ENCODE measurements at places on chromosomes 4 and X.

GRCh38 chr4:47239649-47240048 lies 208.3 kb downstream of the GABRB1 start:
- no peak for DNase-seq

DNA sequence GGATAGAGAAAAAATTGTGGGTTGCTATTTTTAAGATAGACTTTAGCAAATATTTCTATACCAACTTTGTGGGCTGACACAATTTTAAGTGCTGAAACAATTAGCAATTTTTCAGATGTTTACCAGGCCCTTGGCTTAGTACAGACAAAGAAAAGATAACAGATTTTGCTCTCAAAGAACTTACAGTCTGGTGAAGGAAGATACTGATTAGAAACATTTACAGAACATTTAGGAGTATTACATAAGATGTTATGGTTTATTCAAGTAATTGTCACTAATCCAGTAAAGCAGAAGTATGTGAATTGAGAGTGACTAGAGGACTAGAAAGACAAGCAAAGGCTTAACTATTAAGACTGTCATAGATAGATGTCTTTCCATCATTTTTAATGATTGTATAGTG lies 35.3 kb upstream of the NDUFC1 start:
- DNase-seq = no peak

DNA sequence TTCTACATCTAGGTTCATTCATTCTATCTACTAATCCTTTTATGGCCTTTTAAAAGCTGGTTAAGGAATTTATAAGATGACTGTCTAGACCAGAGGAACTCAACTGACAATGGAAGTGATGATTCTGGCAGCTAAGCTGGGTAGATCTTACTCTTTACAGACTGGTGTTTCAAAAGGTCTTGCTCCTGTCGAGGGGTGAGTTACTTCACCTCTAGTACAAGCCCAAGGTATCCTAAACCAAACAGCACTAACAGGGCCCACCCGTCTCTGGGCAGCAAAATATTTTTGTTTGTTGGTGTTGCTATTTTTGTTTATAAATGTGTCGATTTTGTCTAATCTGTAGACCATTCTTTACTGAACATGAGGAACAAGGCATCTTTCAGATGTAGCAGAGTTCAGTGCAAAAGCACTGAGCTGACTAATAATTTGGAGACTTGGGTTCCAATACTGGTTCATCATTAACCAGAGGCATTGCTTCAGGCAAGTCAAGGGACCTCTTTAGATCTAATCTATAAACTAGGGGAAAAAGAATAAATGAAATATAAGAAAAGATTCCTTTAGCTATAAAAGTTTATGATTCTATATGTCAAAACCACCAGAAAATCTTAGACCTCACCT lies 90.3 kb upstream of the FRG1 start:
- DNase-seq = no peak

DNA sequence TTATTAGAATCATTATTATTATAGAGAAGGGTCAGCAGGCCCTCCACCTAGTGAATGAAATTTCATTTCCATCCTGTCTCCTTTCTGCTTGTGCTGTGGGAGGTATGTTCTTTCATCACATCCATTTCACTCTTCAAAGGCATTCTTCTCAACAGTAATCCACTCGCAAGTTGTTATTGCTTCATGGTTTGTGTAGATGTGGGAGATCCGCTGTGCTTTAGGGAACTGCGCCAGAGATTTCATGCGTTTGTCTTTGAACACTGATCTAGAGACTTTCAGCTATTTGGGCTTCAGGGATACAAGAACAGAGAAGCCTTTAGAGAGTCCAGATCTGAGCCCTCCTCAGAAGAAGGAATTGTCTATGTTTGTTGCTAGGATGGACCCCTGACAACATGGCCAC lies 53.5 kb upstream of the PUDP start:
- no peak for DNase-seq

DNA sequence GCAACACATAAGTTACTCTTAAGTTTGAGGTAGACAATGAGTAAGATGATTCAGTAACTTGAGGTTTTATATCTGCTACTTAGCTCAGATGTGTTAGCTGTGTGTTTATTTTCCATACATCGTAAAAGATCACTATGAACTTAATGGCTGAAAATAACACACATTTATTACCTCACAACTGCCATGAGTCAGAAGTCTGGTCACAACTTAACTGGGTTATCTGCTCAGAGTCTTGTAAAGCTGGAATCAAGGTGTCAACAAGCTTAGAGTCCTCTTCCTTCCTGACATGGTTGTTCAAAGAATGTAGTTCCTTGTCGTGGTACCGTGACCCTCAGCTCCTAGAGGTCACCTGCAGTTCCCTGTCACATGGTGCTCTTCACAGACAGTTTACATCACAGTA lies 204.9 kb upstream of the MAGEB2 start:
- DNase-seq = no peak

DNA sequence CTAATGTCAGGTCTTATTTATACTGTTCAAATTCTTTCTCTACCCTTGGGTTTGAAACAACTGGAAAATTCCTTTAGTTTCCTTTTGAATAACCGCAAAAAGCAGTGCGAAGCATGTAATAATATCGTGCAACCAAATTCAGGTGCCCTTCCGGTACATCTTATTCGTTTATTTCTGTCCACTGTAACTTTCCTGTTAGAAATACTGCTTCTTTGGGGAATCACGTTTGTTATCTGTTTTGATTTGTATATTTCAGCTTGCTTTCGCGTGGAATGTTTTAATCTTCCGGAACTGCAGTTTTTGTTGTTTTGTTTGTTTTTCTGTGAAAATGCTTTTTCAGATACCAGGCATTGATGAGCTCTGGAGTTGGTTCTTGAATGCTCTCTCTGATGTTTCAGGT lies 85.7 kb upstream of the HPRT1 start:
- DNase-seq = no peak

DNA sequence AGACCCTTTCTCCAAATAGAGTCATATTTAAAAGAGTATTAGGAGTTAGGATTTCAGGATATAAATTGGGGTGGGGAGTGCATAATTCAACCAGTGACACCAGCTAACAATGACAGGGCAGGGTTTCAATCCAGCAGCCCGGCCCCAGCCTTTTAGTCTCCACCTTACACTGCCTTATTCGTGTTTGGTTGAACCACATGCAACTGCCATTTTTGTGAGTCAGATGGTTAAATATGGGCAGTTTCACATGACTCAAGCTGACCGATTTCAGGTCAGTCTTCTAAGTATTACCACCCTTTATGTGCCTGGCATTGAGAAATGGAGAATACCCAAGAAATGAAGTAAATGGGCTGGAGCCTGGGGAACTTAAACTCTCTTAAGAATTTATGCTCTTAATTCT lies 102.8 kb downstream of the STOX2 start:
- no peak for DNase-seq

DNA sequence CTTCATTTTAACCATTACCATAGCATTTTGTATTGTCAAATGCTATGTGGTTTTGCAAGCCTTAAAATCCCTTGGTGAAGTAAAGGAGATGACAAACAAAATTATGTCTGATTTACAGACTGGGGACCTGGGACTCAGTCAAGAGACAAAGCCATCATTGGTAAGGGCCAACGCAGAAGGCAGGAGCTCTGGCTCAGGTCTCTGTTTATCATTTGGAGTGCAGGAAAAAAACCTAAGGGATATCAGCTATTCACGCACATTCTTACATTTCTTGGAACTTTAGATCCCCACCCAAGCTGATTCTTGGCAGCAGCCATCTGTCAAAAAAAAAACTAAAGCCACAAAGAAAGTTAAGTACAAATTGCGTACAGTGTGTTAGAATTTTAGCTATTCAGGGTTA lies 731.9 kb downstream of the STPG2 start:
- DNase-seq = no peak

GRCh38 chr4:22129454-22130029 lies 181.0 kb upstream of the KCNIP4 start:
- DNase-seq = no peak

DNA sequence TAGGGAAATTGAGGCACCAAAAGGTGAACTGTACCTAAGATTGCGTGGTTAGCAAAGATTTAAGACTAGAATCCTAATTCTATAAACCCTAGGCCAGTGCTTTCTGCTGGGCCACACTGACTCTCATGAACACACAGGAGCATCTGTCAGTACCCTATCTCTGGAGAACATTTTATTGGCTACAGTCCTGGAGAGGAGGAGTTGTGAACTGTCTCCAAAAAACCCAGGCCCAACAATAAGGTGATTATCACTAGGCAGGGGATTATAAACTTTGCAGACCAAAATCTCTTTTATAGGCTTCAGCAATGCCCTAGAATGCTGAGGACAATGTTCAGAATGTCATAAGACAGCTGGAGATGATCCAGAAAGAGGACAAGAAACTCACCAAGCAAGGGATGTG lies 24.1 kb downstream of the OPHN1 start:
- no peak for DNase-seq

DNA sequence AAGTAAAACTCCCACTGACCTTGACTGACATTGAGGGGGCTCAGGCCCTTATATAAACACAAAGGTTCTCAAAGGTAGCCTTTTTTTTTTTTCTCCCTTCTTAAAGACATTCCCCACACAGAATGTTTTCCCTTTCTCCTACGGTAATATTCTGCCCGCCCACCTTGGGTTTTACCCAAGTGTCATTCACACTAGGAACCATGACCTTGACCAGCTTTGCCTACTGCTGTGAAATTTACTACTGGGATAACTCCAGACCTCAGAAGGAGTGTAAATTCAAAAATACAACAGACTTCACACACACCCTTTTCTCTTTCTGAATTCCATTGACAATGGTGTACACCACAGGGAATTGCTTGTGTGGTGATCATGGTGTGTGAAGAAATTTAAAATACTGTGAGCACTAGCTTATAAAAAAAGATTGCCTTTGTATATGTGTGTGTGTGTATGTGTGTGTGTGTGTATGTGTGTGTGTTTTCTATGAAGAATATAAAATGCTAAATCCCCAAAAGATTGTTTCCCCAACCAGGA lies 589.5 kb upstream of the FTHL17 start:
- DNase-seq = no peak

DNA sequence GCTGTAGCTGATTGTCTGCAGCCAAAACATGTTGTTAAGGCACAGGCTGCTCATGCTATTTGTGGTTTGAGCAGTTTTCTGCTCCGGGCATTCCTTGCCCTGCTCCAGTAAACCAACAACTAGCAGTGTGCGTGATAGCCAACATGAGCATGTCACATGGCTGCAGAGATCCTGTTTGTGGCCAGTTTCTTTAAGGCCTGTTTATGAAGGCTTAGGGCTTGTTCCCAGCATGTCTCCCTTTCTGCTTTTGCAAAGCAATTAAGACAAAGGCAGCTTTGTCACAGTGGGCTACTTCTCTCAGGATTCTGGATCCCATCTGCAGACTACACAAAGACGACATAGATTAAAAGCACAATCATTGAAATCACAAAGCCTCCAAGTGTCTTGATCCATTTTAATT lies 160.5 kb downstream of the ZNF518B start:
- no peak for DNase-seq

DNA sequence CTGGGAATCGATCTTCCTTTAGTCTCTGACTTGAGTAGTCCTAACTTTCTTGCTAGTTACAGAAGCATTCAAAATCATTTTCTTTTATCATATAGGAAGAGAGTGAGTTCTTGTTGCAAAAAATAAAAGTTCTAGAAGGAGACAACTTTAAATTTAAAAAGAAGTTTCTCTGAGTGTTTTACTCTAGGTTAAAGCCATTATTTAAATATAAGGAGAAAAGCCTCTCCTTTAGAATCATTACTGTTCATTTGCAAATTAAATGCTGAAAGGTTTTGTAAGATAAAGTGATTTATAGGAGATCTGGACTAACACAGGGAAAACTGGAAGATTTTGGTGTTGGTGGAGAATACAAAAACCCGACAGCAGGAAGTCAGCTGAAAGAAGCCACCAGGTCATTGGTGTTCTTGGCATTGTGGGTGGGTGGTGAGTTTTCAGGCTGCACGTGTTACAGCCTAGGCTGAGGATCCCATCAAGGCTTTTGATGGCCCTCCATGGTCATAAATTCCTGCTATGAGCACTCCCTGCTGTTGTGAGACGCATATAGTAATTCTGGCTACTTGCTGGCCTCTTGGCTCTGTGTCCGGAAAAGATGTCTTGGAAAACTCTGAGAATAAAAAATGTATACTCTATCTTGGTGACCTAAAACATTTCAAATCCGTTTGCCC lies 81.6 kb downstream of the GPAT3 start:
- DNase-seq = no peak

GRCh38 chr4:8227201-8227770 lies 28.2 kb downstream of the SH3TC1 start:
- no peak for DNase-seq

- no peak for DNase-seq
Observed at GRCh38 chrX:119235051-119235511, 1.0 kb upstream of the PGRMC1 start.

GRCh38 chrX:71922686-71923085 lies 12.0 kb downstream of the NHSL2 start:
- DNase-seq = no peak

GRCh38 chr4:88341227-88342192 lies 37.1 kb upstream of the HERC6 start:
- DNase-seq = no peak

DNA sequence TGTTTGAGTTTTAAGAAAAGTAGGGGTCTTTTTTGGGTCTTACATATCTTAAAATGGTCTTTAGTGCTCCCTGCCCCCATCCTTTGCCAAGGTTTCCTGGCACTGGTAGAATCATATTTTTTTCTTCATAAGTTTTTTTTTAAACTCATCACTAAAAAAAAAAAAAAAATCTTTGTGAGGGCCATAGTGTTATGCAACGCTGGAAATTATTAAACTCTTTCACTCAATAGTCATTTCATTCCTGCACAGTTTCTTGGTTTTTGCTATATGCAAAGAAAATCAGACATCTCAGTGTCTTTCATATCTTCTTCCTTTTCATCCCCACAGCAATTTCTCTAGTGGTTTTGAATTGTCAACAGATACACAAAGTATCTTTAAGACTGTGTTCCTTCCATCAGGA lies 95.6 kb downstream of the TMA16 start:
- no peak for DNase-seq

DNA sequence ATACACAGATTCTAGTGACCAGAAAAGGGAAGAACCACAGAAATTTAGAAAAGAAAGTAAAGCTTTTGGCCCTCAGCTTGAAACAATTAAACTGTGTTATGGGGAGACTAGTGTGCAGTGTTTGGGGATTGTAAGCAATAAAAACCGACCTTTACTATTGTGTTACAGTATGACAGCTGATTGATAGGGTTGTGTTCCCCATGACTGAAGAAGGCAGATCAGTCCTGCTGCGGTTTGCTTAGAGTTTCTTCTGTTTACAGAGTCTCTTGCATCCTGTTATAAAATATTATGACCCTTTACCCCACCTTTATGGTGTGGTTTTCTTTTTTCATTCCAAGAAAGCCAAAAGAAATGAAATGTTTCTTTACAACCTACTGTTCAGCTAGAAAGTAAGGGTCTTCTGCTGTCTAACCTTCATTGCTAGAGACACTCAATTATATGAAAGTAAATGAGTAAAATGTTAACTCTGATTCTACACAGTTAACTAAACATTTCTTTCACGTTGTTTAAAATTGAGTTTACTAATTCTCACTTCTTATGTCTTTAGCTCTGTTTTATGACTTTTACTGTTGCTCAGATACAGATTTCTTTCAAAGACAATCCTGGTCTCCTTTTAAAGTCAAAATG lies 18.1 kb downstream of the CHIC1 start:
- no peak for DNase-seq

GRCh38 chr4:82765134-82765533 lies 33.5 kb downstream of the SCD5 start:
- no peak for DNase-seq

Measured in activated CD4-positive, alpha-beta T cell treated with anti-CD3 and anti-CD28 coated beads for 1 hour (primary cell).